ENCODE measurements at places on chromosomes 1 and 21. TPM values are rescaled to one million over a fixed set of nuclear protein-coding genes. Genes with fewer than 3 reads are reported as not detected.
A peak's percentile ranks its signal among the peaks of the same experiment; 100 is the strongest.

PLEKHA6 gene
- total RNA-seq: 1.5 TPM

BARHL2 gene
- total RNA-seq: not detected

PAPPA2 gene
- total RNA-seq: 0.39 TPM

SPATA21 gene
- total RNA-seq: not detected

DNA sequence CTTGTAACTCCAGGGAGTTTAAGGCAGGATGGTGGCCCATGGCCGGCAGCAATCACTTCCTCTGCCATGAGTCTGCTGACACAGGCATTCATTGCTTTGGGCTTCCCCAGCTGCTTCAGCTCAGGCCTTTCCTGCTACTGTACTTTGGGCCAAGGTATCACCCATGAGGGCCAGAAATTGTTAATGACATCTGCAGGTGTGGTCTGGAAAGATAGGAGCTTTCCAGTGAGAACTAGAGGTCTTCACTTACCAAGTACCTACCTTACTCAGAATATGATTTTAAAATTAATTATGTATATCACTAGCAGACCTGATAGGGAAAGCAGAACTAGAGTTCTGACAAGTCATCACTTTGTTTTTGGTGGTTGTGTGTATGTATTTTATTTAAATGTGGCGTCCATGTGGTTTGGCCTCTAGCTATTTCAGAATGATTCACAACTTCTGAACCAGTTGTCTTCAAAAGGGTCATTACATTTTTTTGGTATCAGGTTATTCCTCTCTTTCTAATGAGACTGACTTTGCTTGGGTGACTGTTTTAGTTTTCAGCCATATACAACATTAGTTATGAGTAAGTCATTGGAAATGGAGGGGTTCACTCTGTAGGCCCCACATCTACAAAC, 2.7 kb downstream of the RGL1 start:
- DNase-seq: peak; percentile 86

DNA sequence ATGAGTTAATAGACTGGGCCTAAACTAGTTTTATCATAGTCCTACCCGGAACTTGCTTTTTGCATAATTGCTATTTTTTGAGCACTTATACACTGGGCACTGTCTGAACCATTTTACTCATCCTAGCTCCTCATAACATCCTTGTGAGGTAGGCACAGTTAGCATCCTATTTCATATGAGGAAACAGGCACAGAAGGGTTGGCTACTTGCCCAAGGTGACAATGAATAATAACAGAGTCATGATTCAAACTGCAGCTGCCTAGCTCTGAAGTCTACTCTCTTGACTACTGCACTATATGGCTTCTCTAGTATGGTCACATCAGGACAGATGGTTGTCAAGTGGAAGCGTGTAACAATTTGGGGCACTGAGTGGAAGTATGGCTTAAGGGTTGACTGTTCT, 18.2 kb upstream of the RC3H1 start:
- peak; percentile 85 for DNase-seq

- DNase-seq: no peak
Observed at GRCh38 chr1:240465531-240465940, 146.4 kb downstream of the GREM2 start.

DNA sequence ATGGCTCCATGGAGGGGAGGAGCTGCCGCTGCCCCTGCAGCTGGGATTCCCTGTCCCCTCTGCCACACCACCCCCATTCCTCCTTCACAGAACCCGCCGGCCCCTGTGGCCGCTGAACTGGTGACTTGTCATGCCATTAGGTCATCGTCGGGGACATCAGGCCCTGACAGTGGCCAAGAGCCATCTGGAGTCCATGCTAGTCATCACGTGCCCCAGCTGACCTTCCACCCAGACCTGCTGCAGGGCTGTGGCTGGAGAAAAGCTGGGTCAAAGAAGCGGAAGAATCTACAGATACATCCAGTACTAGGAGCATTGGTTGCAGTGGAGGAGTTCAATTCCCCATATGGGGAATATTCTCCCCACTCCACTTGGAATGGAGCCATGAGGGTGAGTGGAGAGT, 78.1 kb downstream of the KCNJ15 start:
- DNase-seq: no peak

- no peak for DNase-seq
Observed at GRCh38 chr1:41275831-41276230, 33.7 kb upstream of the SCMH1 start.

DNA sequence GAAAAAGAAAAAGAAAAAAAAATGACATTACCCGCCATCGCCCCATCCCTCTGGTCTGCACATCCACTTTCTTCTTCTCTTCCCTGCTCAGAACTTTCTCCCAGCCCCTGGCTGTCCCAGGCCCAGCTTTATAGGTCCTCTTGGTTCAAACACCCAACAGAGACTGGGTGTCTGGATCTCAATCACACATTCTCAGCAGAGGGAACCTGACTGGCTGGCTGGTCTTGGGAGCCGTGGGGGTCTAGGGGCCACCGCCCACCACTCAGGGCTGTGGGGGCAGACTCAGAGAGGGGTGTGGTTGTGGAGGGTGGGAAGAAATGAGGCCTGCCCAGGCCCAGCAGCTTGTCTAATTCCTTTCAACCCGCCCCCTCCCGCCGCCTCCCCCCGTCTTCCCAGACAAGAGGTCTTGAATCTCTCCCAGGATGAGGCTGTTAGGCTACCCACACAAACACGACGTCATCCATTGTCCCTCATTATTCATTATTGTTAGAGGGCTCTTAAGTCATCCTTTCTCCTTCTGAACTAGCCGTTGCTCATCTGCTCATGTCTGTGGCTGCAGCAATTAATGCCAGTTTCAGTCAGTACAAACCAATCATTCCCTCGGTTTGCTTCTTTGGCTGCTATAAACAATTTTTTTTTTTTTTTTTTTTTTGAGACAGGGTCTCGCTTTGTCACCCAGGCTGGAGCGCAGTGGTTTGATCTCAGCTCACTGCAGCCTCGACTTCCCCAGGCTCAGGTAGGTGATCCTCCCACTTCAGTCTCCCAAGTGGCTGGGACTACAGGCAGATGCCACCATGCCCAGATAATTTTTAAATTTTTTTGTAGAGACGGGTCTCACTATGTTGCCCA, 40.6 kb upstream of the CLIC4 start:
- peak; percentile 68 for DNase-seq

GRCh38 chr1:21896652-21897532, 40.2 kb downstream of the HSPG2 start:
- no peak for DNase-seq

- no peak for DNase-seq
Observed at GRCh38 chr1:30912224-30912623, 3.7 kb upstream of the SDC3 start.

GRCh38 chr21:15552914-15553494, 176.8 kb upstream of the USP25 start:
- peak; percentile 10 for DNase-seq

Measured in HFFc6 (cell line).